ENCODE measurements at places on chromosomes 7 and 10.

DNA sequence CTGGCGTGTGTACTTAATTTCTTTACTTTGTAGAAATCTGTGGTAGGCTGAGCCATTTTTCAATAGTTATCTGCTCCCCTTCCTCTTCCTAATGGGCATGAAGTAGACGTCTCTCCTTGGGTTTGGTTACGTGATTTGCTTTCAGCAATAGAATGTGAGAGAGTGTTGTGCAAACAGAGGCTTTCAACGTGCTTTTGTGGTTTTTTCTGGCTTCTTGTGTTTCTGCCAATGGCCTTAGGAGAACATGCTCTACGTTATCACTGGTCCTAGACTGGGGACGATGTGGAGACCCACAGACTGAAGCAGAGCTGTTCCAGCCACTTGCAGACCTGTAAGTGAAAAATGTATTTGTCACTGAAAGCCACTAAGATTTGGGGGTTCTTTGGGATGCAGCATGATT lies 107.2 kb upstream of the NPTX2 start:
- DNase-seq = no peak

- no peak for DNase-seq
Measured at GRCh38 chr7:158372400-158373342, 215.0 kb downstream of the PTPRN2 start.

GRCh38 chr7:133941496-133941895 lies 185.6 kb upstream of the LRGUK start:
- no peak for DNase-seq

- no peak for DNase-seq
Measured at GRCh38 chr7:12942609-12943008, 255.2 kb downstream of the ARL4A start.

GRCh38 chr7:98745722-98746318 lies 124.0 kb downstream of the TMEM130 start:
- DNase-seq = peak; percentile 72

DNA sequence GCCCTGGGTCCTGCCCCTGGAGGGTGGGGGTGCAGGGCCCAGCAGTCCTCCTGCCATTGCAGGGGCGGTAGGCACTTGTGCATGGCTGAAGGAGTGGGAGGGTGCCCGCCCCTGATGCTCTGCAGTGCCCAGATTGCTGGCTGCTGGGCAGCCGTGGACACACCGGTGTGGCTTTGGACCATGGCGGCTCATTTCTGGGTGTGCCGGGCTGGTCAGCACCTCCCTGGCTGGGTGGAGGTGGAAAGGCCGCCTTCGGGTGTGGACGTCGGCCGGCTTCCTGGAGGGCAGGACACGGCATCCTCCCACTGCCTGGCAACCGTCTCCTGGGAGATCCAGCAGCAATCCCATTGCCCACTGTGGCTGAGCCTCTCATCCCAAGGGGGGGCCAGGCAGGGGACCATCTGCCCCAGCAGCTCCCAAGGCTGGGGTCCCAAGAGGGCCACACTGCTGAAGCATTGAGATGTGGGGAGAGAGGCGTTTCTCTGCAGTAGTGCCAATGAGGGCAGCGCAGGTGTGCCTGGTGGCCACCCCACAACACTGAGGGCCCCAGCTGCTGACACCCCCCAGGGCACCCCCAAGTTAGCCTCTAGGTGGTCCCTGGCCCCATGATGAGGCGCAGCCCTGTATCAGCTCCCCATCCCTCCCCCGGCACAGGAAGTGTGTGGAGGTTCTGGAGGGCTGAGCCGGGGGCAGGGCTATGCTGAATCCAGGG lies 12.9 kb downstream of the TTYH3 start:
- no peak for DNase-seq

DNA sequence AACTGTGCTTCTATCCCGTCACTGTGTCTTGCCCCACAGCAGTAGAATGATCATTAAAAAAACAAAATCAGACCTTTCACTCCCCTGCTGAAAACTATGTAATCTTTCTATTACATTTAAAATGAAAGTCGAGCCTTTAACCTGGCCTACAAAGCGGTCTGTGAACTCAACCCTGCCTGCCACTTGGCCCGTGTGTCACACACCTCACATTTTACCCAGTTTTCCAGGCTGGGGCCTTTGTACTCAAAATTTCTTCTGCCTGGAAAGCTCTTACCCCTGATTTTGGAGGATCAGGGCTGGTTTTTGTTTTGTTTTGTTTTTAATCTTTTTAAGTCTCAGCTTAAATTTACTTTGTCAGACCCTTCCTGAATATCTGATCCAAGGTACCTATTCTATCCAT lies 82.1 kb downstream of the UBE2H start:
- no peak for DNase-seq

- DNase-seq = no peak
Measured at GRCh38 chr7:43179393-43179792, 66.9 kb downstream of the HECW1 start.

GRCh38 chr7:74042746-74043522 lies 15.0 kb downstream of the ELN start:
- no peak for DNase-seq

DNA sequence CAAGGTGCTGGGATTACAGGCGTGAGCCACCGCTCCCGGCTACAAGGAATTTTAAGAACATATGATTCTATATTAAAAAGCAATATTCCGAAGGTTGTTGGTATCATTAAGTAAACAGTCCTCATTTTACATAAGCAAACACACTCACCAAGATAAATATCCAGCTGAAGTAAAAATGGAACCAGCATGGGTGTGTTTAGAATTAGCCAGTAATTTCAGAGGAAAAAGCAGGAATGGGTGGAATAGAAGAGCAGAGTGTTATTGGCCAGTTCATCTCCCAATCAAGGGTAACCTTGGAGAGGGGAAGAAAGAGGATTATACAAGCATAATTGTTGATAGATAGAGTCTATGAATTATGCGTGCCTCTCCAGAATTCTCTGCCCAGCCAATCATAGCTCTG lies 31.7 kb upstream of the MAT1A start:
- DNase-seq = no peak

DNA sequence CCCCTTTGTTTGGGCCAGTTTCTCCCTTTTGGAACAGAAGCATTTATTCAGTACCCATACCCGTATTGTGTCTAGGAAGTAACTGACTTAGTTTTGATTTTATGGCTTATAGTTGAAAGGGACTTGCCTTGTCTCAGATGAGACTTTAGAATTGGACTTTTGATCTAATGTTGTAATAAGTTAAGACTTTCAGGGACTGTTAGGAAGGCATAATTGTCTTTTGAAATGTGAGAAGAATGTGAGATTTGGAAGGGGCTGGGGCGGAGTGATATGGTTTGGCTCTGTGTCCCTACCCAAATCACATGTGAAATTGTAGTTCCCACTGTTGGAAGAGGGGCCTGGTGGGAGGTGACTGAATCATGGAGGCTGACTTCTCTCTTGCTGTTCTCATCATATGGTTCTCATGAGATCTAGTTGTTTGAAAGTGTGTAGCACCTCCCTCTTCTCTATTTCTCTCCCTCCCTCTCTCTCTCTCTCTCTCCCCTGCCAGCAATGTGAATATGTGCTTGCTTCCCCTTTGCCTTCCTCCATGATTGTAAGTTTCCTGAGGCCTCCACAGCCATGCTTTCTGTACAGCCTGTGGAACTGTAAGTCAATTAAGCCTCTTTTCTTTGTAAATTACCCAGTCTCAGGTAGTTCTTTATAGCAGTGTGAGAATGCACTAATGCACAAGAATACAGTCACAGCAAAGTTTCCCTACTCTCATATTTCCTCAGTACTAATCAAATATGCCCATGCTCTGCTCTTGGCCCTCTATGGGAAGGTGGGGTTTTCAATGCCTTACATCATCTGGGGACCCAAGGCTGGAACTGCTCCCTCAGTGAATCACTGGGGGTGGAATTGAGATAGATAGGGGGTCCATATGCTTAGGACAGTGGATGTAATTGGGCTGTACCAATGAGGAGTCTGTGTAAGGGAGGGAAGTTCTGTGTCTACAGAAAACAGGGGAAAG lies 17.2 kb upstream of the AKR1C1 start:
- no peak for DNase-seq

GRCh38 chr10:32377458-32378259 lies 30.7 kb upstream of the EPC1 start:
- no peak for DNase-seq

DNA sequence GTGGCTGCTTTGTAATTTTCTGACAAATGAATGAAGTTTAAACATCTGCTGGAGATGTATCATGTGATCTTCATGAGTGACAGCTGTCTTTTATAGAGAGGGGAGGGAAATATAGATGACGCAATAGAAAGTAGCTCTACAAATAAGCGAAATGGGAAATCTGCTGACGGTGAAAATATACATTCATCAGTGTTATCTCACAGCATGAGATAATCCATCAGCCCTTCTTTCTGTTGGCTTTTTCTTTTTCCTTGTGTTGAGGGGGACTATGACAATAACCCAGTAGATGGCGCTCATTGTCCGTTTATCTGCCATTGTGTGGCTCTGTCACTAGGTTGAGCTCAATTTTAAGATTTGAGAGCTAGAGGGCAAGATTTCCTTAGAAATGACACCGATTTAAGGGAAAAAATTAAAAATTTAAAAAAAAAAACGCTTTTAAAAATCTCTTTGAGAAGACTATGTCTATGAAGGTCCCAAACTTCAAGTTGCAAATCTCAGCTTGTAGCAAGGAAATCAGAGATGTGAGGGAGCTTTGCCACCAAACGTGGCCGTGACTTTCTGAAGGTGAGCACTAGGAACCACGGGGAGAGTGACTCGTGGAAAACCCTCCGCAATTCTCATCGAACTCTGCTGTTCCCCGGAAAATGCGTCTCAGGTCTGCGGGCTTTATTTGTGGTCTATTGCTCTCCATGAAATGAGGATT lies 114.6 kb upstream of the SFMBT2 start:
- DNase-seq = no peak

DNA sequence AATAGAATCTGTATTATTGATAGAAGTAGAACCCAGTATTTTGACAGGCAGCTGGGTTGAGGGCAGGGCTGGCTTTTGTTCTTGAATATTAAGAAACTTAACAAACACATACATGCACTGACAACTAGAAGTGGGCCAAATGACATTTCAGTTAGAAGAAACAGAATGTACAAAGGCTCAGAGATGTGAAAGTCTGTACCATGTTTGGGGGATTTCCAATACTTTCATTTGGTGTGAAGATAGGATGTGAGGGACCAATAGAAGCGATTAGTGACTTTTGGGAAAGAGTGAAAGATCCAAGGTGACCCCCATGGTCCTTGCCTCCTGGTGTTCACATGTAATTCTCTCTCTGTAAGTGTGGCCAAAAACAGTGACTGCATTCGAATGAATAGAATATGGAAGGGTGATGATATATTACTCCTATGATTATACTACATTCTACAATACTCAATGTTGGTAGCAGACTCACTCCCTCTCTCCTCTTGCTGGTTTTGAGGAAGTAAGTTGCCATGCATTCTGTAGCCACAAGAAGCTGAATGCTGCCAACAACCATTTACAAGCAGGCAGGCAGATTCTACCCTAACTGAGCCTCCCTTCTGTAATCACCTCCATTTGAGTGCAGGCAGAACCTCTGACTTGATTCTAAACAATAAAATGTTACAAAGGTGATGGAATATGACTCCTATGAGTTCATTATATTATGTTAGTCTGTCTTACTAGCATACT lies 151.4 kb downstream of the TMEM168 start:
- DNase-seq = no peak

- no peak for DNase-seq
Measured at GRCh38 chr7:6615723-6616555, 529 bp downstream of the ZNF853 start.

DNA sequence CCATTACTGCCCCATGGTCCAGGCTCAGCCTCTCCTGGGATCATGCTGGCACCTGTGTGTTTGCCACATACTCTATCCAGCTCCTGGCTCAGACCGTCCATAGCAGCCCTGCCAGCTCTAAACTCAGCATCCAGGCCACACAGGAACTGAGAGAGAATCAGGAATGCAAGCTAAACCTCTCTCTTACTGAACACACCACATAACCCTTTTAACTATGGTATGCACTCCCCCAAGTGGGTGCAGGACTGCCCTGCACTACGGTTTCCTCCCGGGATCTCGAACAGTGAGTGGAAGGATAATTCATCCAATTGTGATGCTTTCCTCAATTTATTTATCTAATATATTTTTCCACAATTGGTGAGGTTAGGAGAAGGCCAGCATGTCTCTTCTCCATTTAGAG lies 17.1 kb upstream of the ZNF800 start:
- no peak for DNase-seq

- DNase-seq = no peak
Measured at GRCh38 chr10:104318326-104318725, 19.9 kb downstream of the ITPRIP start.

DNA sequence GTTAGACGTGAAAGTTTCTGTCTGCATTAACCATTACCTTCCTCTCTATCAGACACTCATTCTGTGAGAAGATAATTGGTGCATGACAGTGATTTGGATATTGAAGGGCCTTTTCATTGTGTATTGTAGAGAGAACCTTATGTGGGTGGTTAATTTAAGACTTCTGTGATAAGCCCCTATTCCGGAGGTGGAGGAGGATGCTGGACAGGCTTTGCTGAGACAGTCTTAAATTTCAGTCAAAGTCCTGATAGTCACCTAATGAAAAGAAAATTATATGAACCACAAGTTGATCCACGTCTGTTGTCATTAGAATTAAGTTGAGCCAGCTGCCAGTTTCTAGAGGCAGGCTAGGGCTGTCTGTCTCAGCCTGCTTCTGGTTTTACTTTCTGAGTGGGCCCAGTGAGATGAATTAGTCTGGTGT lies 62.9 kb downstream of the CELF2 start:
- no peak for DNase-seq

GRCh38 chr7:27198138-27198841 lies 1.6 kb downstream of the HOXA13 start:
- no peak for DNase-seq

Data from stimulated activated CD8-positive, alpha-beta memory T cell treated with anti-CD3 and anti-CD28 coated beads, Interleukin-15, amount 100 ng/mL, for 24 hours (primary cell).